Fibroblast of villous mesenchyme (primary cell): ENCODE measurements at places on chromosomes 5 and 9. TPM values are rescaled to one million over a fixed set of nuclear protein-coding genes. Genes with fewer than 3 reads are reported as not detected.

GRCh38 chr9:110025551-110026170 is 182.3 kb downstream of the C9orf152 start:
- DNase-seq: no peak

- peak; percentile 97 for DNase-seq
Measured at GRCh38 chr9:99030092-99030511, 74.8 kb upstream of the TGFBR1 start.

PBX3 gene
- 23.8 and 27.6 TPM in 2 replicates for total RNA-seq

DNA sequence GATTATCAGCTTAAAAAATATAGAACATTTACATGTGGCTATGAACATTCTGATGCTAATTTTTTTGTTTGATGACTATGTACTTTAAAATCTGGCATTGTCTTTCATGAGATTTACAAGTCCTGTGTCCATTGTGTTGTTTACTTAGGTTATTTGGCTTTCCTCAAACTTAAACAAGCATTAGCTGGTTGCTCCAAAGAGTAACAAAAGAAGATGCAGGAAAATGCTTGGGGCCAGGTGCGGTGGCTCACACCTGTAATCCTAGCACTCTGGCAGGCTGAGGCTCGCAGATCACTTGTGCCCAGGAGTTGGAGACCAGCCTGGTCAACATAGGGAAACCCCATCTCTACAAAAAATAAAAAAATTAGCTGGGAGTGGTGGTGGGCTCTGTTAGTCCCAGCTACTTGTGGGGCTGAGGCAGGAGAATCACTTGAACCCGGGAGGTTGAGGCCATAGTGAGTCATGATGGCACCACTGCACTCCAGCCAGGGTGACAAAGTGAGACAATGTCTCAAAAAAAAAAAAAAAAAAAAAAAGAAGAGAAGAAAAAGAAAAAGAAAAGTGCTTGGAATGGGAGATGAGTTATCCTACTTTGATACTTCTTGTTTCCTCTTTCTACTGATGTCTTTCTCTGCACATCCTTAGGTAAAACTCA is 39.7 kb downstream of the PAM start:
- no peak for DNase-seq

PTGS1 gene
- total RNA-seq: 10.4 and 32.9 TPM in 2 replicates

- DNase-seq: no peak
Measured at GRCh38 chr5:133533541-133533940, 78.8 kb downstream of the FSTL4 start.

CDC25C gene
- total RNA-seq: 4.8 and 6.9 TPM in 2 replicates

C9orf153 gene
- 0.32 TPM in 1 of 2 replicates, not detected in the other for total RNA-seq

SLC6A3 gene
- total RNA-seq: not detected in 2 replicates

DNA sequence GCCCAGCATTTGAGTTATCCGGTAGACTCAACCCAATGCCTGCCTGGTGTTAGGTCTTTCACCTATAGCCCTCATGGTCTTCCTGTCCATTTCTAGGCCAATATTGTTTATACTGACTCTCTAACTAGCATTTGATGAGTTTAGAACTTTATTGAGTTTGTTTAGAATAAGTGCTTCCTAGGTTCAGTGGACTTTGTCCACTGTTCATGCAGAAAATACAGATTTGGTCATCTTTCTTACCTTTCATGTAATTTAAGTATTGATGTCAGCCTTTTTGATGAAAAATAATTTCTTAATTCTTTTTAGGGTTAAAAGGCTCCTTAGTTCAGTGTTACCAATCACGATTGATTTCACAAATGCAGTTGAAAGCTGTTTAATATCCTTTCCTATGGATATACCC is 22.0 kb downstream of the CYSTM1 start:
- no peak for DNase-seq

- peak; percentile 67 for DNase-seq
Measured at GRCh38 chr5:111143910-111144309, 51.8 kb downstream of the WDR36 start.

GRCh38 chr9:124863371-124863871 is 1.5 kb downstream of the ARPC5L start:
- DNase-seq: no peak
